ENCODE measurements at places on chromosomes 4 and X. TPM values are rescaled to one million over a fixed set of nuclear protein-coding genes. Genes with fewer than 3 reads are reported as not detected.

The VCX3A gene
- not detected for total RNA-seq

The CSAG3 gene
- total RNA-seq: not detected

The SLC26A1 gene
- total RNA-seq: 0.18 TPM

The HHIP gene
- 2.8 TPM for total RNA-seq

The CPLX1 gene
- total RNA-seq: 6.7 TPM

The FAT4 gene
- 9.8 TPM for total RNA-seq

The PDHA2 gene
- total RNA-seq: not detected

The NDUFA1 gene
- total RNA-seq: 71.7 TPM

The CCDC160 gene
- 1.3 TPM for total RNA-seq

The MUC7 gene
- not detected for total RNA-seq

The COMMD8 gene
- 12.4 TPM for total RNA-seq

The ZGRF1 gene
- 6.2 TPM for total RNA-seq

The FAM47B gene
- not detected for total RNA-seq

The ADGRL3 gene
- total RNA-seq: 17.9 TPM

The C4orf50 gene
- total RNA-seq: 0.05 TPM

The SSX2 gene
- not detected for total RNA-seq

The PABPC1L2A gene
- total RNA-seq: not detected

The CLIC2 gene
- 16.7 TPM for total RNA-seq

The IBSP gene
- total RNA-seq: not detected

The HS3ST1 gene
- 9.8 TPM for total RNA-seq

All from ureter (tissue), 1 donor.